ENCODE measurements at places on chromosomes 7 and 10.

DNA sequence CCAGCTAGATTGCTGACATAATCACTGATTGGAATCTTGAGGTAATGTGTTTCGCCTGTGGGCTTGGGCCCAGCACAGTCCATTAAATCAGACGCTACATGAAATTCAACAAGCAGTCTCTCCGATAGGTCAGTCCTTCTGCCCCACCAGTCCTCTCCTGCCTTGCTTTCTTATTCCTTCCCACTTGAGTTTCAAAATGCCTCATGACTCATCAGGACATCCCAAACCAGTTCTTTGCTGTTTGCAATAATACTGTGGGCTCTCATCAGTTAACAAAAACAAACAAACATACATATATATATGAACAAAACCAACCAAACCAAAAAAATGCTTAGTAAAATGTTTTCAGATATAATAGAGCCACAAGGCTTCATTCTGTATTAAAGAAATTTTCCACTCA lies 599.0 kb downstream of the SORCS1 start:
- DNase-seq: no peak

DNA sequence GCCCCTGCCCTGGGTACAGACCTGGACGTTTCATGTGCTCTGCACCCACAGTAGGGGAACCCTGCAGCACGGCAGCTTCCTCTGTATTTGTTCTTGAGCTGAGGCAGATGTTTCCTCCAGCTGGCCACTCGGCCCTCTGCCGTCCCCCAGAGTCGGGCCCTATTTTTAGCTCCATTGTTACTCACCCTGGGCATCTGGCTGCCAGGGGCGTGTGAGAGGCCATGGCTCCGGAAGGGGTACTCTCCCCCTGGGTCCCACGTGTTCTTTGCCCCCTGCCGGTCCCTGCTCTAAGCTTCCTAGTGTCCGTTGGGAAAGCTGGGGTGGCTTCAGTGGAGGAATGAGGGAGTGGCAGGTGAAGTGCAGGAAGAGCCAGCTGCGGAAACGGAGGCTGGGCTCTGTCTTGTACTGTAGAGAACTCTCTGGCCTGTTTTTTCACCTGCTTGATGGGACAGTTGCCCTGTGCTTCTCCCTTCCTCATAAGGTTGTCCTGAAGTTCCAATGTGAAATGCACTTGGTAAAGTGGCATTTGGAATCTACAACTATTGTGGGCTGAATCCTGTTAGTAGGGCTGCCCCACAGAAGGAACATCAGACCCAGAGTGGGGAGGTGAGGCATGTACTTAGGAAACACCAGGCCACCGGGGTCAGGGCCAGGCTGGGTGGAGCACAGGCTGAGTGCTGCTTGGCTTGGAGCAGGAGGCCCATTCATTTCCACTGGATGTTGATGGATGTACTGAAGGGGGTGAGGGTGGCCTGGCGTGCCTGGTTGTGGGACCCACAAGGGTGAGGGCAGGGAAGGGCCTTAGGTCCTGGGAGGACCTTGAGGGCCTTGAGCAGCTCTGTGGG lies 30.6 kb downstream of the PALD1 start:
- no peak for DNase-seq

DNA sequence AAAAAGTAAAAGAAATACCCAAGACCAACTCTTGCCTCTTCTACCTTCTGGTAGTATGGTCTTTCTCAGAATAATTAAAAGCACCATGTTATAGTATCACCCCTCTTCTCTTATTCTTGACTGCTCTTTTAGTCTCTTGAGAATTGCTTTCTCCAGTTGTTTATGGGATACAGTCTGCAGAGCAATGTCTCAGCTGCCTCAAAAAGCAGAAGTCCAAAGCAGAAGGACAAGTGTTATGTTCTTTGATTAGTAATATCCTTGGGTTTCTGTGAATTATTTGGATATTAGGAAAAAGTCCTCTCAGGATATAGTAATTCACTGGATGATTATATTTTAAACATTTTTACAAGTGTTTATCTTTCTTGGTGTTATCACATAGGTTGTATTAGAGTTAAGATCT lies 7.4 kb downstream of the TAS2R41 start:
- no peak for DNase-seq

- no peak for DNase-seq
These were observed 1.5 kb downstream of the FHIP2A start for GRCh38 chr10:114823077-114823463.

GRCh38 chr7:127792528-127793342 lies 140.7 kb downstream of the SND1 start:
- no peak for DNase-seq

DNA sequence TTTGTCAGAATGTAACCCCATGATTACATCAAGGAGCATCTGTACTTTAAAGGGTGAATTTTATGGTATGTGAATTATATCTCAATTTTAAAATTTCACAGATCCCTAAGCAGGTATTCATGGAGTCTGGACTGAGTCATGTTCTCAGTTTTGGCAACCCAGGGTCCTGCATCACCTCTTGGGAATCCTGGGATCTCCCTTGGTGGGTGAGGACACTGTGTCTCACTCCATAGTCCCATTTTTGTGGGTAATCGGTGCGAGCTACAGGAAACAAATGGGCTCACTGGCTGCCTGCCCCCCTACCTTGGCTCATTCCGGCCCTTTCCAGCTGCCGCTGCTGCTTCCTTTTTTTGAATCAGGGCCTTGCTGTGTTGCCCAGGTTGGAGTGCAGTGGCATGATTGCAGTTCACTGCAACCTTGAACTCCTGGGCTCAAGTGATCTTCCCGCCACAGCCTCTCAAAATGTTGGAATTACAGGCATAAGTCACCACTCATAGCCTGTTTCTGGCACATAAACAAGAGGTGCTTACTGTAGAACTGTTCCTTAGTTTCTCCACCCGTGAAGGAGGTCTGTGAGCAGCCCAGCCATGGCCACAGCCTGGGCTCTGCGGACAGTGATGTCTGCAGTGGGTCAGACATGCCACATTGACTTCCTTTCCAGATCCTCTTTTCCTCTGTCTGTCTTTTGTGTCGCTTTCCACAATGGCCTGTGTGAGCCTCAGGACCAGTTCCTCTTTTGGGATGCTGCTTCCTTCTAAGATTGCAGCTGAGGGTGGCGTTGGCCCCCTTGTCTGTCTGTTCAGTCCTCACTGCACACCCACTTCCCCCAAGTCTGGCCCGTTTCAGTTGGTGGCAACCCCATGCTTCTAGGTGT lies 14.5 kb downstream of the PALD1 start:
- DNase-seq: no peak

DNA sequence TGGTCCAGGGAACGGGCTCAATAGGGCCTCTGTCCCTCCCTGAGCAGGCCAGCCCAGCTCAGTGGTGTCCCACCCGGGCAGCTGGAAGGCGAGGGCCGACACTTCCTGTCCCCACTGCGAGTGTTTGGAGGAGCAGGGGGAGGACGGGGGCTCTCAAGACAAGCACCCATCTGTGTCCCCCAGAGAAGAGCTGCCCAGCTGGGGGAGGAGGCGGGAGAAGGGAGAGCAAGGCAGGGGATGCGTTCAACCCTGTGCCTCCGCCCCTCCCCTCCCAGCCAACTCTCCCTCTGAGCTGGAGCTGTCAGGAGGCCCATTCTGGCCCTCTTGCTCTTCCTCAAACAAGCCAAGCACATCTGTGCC lies 35.7 kb downstream of the ZCCHC24 start:
- DNase-seq: no peak

Data from stimulated activated CD8-positive, alpha-beta memory T cell treated with anti-CD3 and anti-CD28 coated beads, Interleukin-15, amount 100 ng/mL, for 1 hour (primary cell).